ENCODE measurements at places on chromosomes 1 and 21. TPM values are rescaled to one million over a fixed set of nuclear protein-coding genes. Genes with fewer than 3 reads are reported as not detected.

GRCh38 chr1:214913966-214914365, 168.6 kb upstream of the KCNK2 start:
- no peak for DNase-seq

- DNase-seq = no peak
These were observed 58.7 kb downstream of the NENF start for GRCh38 chr1:212491454-212491853.

- DNase-seq = no peak
These were observed 9.3 kb downstream of the PABPC4 start for GRCh38 chr1:39567302-39567701.

DNA sequence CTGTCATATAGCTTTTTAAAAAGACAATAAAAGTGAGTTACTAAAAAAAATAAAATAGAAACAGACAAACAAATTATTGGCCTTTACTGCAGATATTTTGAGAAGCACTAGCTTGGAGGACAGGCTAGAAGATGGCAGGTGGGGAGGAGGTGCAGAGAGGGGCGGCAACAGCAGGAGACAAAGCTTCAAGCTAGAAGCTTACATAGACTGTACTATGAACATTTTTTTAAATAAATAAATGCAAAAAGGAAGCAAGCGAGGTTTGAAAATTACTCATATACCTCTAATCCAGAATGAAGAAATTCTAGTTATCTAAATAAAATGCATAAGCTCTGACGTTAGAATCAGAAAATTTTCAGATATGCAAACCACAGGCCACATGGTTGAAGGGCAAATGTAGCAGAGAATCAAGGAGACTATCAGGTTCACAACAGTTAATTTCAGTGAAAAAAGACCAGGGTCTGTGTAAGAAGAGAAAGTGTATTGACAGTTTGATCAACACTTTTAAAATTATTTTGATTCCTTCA, 54.9 kb downstream of the NRIP1 start:
- DNase-seq = peak; percentile 69

INSRR gene
- polyA plus RNA-seq = not detected

PIGR gene
- polyA plus RNA-seq = not detected

LCE2B gene
- polyA plus RNA-seq = not detected

SMIM12 gene
- 46.1 TPM for polyA plus RNA-seq

DNA sequence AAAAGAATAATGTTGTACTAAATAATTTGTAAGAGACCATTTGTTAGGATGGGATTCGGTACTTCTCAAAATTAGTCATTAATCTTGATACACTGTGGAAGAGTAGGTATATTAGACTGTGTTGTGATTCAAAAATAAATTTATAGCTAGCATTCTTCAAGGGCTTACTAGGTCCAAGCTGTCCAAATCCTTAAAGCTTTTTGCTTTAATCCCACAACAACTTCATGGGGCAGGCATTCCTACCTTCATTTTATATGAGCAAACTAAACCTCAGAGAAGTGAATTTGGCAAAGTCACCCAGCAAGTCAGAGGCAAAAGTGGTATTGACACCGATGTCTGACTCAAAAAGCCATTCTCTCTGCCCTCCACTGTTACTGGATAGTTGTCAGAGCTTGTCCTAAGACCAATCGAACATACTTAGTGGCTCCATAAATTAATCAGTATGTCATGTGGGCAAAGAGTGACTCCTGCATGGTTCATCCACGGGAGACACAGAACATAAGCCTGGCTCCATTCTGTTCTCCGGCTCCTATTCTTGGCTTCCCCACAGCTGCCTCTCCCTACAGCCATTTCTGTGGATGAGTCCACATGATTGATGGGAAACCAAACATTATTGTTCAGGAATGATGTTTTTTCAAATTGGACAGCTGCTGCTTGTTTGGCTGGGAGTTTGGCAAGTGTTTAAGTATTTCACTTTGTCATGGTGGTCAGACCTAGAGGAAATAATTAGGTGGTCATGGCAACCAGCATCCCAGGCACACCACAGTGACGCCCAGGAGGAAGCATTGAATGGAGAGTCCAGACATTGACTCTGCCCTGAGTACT, 133.4 kb upstream of the FGGY start:
- no peak for DNase-seq

GRCh38 chr1:80915491-80915890, 885.2 kb upstream of the ADGRL2 start:
- DNase-seq = no peak

NCDN gene
- 16.7 TPM for polyA plus RNA-seq

DNA sequence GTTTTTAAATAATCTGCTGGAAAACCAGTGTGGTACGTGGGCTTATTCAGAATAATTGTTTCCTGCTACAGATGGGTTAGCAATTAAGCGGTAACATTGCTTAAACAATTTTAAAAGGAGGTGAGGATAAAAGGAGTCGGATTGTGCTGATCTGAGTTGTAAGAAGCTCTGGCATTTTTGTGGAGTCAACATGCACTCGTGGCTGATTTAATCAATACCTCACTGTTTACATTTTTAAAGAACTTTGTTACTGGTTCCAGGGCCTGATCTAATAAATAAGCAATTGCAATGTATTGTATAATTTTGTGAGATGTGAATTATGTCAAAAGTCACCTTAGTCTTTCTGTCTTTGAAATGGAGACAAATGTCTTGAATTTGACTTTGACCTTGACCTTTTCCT, 474.0 kb downstream of the SETD4 start:
- no peak for DNase-seq

DNA sequence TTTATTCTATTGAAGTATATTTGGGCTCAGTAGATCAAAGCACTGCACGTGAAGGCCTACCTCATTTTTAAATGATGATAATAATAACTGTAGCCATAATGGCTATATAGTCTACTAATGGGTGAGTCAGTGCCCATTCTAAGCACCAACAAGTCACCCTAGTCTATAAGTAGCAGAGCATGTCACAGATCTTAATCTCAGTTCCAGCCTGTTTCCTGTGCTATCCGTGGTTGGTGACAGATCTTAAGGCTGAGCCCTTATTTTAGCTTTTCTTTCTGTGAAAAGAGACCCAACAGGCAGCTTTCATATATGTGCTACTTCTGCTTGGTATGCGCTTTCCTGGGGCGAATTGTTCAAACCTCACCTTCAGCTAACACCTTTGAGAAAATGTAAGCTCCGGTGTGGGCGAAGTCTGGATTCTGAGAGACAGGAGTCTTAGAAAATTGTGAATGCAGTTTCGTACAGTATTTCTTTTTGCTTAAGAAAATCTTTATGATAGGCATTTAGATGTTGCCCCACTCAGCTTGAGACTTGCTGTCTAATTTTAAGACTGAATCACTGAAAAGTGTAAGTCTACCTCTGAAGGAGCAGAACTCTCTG, 59.6 kb downstream of the FMN2 start:
- no peak for DNase-seq

PEAR1 gene
- polyA plus RNA-seq = 16.1 TPM

- no peak for DNase-seq
These were observed 53.2 kb upstream of the RAVER2 start for GRCh38 chr1:64691626-64692025.

- no peak for DNase-seq
These were observed 30.9 kb downstream of the SNAP47 start for GRCh38 chr1:227766015-227766634.

- DNase-seq = no peak
These were observed 5.3 kb upstream of the P3R3URF start for GRCh38 chr1:46181343-46182260.

EFNA4 gene
- polyA plus RNA-seq = 12.9 TPM

DNA sequence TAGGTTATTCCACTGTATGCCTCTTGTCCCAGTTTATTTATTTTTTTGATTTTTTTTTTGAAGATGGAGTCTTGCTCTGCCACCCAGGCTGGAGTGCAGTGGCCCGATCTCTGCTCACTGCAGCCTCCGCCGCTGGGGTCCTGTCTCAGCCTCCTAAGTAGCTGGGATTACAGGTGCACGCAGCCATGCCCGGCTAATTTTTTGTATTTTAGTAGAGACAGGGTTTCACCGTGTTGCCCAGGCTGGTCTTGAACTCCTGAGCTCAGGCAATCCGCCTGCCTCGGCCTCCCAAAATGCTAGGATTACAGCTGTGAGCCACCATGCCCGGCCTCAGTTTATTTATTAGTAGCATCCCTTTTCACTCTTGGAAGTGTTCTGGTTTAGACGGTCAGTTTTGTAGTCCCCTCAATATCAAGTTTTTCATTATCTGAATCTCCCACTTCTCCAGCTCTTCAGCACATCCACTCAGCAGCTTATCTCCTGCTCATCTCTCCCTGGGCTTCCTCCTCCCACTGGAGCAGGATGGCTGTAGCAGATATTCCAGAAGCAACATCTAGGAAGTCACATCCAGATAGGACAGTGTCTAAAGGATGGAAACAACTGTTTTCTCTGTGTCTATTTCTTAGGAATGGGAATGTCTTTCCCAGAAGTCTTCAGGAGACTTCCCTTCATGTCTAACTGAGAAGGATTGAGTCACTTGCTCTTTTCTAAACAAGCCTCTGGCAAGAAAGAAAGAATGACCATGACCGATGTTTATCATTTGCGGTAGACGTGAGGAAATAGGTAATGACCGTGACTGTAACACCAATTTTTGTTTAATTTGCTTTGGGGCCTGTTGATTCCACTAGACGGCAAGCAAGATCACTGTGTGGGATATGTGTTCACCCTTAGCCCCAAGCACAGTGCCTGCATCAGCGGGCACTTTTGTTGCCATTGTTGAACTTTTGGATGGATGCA, 14.4 kb downstream of the CCDC190 start:
- DNase-seq = peak; percentile 30

GRCh38 chr1:172885411-172885810, 165.3 kb downstream of the TNFSF18 start:
- DNase-seq = no peak

- DNase-seq = no peak
These were observed 6.9 kb downstream of the FMN2 start for GRCh38 chr1:240098534-240098933.

FAM151A gene
- not detected for polyA plus RNA-seq

DNA sequence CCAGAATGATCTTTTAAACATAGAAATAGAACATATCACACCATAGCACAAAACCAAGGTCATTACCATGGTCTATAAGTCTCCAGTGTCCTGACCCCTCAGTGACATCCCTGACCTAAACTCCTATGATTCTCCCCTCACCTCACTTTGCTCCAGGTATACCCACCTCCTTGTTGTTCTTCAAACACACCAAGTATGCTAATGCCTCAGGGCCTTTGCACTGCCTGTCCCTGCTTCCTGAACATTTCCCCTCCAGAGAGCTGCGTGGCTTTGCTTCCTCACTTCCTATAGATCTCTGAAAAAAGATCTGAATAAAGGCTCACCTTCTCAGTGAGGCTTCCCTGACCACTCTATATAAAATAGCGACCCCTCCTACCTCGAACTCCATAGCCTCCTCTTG, 1.1 kb downstream of the GOLT1A start:
- DNase-seq = no peak

DNA sequence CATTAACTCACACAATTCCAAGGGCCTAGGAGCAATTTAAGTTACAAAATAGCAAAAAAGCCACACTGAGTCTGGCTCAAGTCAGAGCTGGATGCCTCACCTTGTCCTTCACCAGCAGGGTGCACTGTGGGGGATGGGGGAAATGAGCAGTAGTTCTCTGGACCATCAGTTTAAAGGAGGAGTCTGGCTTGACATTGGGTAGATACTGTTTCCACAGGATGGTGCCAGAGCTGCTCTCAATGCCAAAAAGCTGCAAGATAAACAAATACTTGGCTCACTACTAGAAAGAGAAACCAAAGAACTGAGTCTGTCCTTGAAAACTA, 18.8 kb downstream of the EMC1 start:
- peak; percentile 27 for DNase-seq

PRKCZ gene
- 3.0 TPM for polyA plus RNA-seq

GRCh38 chr1:9823943-9824701, at the start of gene CLSTN1:
Gene CLSTN1 (minus strand): TSS chr1:9823965. CDS start chr1:9823733, 232 bp downstream.
- peak; percentile 42 for DNase-seq

DNA sequence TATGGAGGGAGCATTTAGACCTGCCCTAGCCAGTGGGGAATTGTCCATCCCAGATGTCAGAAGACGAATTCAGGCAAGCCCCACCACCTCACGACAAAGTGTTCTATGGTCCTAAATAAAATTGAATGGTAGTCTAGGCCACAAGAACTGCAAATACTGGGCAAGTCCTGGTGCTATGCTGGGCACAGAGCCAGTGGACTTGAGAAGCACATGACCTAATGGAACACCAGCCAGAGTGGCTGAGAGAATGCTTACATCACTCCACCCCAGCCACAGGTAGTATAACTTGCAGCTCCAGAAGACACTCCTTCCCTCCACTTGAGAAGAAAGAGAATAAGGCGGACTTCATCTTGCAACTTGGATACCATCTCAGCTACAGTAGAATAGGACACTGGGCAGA, 567.3 kb upstream of the CXADR start:
- DNase-seq = no peak

LRRC40 gene
- 13.9 TPM for polyA plus RNA-seq

CHIA gene
- polyA plus RNA-seq = not detected

DNA sequence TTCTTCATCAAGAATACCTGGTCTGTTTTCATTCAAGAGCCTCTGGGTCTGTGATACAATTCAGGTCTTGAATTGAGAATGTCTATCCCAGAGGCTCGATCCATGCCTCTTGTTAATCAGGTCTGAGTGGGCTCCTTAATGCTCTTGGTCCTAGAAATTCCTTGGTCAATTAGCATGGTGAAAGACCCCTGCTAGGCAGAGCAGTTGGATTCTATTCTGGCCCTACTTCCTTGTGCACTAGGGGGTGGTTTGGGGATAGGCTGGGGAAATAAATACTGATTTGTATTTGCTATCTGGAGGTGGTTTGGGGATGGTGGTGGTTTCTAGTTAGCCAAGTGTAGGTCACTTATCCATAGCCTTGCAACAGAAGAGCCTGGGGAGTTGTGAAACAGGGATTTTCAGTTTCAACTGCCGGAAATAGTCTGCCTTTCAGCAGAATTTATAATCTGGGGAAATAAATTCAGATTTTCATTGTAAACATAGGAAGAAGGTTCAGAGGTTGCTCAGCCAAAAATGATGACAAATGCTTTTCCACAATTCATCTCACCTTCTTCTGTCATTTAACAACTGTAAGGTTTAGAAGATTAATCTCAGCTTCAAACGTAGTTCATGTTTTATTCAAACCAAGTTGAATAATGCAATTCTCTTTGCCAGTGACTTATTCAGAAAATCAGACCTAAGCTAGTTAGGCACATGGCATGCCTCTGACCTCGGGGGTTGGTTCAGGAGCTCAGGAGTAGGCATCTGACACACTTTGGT, 22.2 kb upstream of the SCAF4 start:
- no peak for DNase-seq

DNA sequence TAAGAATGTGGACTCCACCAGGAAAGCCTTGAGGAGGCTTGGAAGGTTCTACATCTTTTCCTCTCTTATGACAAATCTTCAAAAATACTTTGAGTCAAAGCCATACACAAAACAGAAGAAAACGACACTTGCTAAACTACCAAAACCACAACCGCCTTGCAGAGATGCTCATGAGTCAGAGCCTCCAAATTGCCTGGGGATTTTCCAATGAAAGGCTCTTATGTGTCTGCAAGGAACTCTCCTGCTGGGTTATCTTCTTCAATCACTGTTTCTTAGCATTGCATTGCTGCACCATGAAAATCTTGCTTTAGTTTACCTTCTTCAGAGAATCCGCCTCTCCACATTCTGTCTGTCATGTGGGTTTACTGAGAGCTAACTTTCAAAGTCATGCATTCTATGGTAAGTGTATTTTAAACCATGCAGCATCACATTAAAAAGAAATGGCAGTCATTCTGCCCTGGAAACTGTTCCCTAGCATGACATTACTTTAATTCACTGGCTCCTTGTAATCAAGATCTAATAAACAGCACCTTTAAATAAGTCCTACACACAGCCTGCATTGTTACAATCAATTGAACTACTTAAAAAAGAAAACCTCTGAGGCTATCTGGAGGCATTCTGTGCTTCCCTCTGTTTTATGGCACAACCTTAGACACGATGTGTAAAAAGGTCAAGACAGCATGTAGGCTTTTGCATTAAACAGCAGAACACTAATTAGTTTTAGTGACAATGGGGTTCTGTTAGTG, 210.0 kb upstream of the FOXD3 start:
- no peak for DNase-seq

All from AG04450 (cell line).